ENCODE measurements at places on chromosomes 2 and 18.

DNA sequence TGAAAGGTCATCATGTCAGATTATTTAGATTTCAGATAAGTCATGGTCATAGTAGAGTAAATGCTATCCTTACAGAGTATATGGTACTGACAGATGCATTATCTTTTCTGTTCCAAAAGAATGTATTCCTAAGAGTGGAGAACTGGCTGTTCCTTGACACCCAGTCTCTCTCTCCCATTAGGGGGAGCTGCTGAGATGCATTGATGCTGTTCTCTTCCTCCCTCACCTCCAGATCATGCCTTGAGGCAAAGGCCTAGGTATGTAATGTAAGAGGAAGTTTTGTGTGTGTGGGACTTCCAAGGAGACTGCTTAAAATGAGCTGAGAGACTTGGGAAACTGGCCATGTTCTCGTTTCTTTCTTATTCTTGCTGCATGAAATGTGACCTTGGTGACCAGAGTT lies 979.5 kb upstream of the CELF4 start:
- DNase-seq, result no peak

- no peak for DNase-seq
Measured at GRCh38 chr2:30287857-30288513, 56.7 kb downstream of the LBH start.

DNA sequence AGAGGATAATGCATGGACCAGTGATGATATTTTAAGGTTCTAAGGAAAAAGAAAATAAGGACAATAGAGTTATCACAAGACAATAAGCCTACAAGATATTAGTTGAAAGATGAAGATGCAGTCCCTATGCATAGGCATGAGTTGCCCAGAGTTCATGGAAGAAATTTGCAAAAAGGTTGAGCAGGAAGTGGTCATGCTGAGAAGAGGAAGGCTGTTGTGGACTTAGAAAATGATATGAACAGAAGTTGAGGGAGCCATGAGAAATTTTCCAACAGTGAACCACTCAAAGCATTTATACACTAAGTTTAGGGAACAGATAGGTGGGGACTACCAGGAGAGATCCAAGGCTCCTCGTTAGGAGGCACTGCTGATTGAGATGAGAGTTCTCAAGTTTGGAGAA lies 3.5 kb downstream of the OSBPL6 start:
- no peak for DNase-seq

GRCh38 chr18:23547306-23547705 lies 39.0 kb downstream of the NPC1 start:
- DNase-seq, result no peak

- DNase-seq, result no peak
Measured at GRCh38 chr2:157192445-157193423, 64.8 kb upstream of the GALNT5 start.

- no peak for DNase-seq
Measured at GRCh38 chr2:197969391-197969893, 165.0 kb downstream of the PLCL1 start.

- DNase-seq, result no peak
Measured at GRCh38 chr2:223563462-223563861, 38.7 kb downstream of the SCG2 start.

GRCh38 chr2:195009202-195009601 lies 647.8 kb upstream of the SLC39A10 start:
- no peak for DNase-seq

- DNase-seq, result no peak
Measured at GRCh38 chr2:148179724-148180123, 158.8 kb downstream of the MBD5 start.

- no peak for DNase-seq
Measured at GRCh38 chr2:231489990-231490389, 25.7 kb upstream of the NCL start.

DNA sequence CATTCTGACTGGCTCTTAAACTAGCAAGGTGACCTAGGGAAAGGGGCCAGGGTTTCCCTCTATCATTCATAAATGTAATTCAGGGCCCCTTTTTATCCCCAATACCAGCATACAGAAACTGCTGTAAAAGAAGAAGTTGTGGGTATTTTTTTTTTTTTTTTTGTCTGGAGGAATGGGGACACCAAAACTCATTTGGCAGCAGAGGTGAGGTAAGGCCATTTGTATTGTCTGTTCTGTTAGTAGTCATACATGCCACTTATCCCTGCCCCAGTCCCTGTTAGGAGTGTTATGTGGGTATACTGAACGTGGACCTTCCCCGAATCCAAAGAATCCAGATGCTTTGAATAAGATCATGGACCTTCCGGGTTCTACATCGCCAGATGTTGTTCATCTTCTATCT lies 1.7 kb downstream of the SEPTIN2 start:
- peak; percentile 23 for DNase-seq

DNA sequence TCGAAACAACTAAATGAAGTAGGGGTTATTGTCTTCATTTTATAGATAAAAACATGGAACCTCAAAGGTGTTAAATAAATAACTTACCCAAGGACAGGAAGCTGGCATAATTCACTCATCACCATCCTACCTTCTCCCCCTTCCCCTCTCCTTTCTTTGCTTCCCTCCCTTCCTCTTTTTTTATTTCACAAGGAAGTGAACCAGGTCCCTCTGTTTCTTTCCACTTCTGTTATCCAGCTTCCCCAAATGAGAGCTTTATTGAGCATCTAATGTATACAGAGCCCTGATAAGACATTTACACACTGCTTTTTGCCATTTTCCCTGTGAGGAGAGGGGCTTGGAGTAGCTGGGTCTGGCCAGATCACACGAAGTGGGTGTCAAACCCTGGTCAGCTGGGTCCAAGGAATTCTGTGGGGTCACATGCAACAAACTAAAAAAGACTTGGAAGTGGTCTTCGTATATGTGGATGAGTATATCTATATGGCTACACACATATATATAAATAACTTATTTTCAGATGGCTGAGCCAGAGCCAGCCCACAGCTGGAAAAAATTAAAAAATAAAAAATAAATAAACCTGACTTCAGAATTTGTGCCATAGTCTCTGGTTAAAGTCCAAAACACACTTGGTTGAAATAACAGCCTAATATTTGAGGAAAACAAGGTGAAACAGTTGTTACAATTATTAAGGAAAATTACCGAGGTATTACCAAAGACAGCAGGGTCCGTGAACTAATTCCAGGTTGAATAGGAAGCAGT lies 49.3 kb upstream of the FOSL2 start:
- peak; percentile 6 for DNase-seq

GRCh38 chr2:55010149-55010591 lies 40.1 kb downstream of the RTN4 start:
- DNase-seq, result peak; percentile 37

GRCh38 chr2:95037384-95037839 lies 11.9 kb downstream of the MAL start:
- no peak for DNase-seq

GRCh38 chr18:2258954-2259353 lies 312.4 kb downstream of the METTL4 start:
- DNase-seq, result no peak

DNA sequence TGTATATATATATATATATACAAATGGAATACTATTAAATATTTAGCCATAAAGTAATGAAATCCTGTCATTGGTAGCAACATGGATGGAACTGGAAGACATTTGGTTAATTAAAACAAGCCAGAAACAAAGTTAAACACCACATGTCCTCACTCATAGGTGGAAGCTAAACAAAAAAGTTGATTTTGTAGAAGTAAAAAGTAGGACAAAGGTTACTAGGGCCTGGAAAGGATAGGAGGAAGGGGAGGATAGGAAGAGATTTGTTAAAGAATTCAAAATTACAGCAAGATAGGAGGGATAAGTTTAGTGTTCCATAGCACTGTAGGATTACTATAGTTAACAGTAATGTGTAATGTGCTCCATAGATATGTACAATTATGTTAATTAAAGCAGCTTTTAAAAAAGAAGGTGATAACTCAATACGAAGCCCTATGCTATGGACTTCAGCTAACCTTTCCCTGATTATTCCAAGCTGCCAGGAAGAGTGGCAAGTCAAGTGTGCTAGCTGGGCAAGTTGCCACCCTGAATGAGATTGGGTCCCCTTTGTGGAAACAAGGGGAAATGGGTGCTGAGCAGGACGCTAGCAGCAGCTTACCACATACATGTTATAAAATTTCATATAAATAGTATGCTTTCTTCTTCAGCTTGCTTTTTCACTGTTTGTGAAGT lies 12.3 kb downstream of the MERTK start:
- DNase-seq, result no peak

DNA sequence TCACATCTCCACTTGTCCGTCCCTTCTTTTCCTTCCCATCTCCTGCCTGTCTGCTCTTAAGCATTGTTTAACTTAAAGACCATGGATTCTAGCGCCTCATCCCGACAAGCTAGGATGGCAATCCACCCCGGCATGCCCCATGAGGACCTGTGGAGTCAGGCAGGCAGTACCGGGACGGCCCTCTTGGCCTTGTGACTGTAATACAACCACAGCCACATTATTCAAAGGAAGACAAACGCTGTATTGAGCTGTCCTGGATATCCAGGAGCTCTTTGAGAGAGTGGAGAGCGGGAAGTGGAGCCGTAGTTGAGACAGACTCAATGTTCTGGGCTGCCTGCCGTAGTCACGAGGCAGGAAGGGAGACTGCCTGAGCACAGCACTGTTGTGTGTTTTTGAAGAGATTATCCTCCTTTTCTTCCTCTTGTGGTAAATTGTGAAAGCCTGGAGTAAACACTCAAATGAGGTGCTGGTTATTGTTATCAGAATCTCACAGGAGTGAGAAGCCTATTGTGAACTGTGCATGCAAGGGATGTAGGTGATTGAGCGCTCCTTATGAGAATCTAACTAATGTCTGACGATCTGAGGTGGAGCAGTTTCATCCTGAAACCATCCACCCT lies 929.8 kb upstream of the CNTNAP5 start:
- DNase-seq, result no peak

DNA sequence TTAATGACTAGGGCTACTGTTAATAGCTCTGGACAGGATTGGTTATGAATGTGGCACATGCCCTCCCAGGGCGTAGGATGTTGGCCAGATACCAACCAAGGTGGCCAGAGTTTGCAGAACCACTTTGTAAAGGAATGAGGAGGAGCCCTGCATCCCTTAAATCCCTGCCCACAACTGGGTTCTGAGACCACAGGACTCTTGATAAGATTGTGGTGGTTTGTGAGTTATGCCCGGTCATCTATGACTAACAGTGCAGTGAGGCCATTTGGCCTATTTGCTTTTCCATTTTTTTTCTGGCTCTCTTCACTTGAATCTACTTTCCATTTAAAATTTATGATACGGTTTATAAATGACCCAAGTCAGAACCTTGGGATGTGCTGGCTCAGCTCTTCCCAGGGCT lies 294.5 kb downstream of the PRKCE start:
- DNase-seq, result no peak

- no peak for DNase-seq
Measured at GRCh38 chr2:106140113-106140512, 54.0 kb downstream of the UXS1 start.

DNA sequence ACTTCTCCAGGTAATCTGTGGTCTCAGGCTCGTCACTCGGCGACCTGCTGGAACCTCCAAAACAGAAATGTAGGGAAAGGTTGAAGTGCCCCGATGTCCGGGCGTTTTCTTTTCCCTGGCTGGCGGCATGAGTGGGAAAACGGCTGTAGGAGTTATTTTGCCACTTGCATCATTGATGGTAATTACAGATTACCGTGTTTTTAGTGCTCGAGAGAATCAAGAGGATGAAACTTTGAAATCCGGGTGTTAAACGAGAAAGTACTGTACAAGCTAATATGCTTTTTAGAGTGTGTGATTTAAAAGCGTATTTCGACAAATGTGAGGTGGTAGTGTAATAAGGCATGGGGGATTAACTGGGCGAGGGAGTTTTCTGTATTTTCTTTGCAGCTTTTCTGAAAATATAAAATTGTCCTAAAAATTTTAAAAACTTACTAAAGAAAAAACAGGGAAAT lies 819 bp downstream of the GRHL1 start:
- no peak for DNase-seq

GRCh38 chr2:47651296-47651695 lies 131.6 kb upstream of the MSH6 start:
- DNase-seq, result no peak

DNA sequence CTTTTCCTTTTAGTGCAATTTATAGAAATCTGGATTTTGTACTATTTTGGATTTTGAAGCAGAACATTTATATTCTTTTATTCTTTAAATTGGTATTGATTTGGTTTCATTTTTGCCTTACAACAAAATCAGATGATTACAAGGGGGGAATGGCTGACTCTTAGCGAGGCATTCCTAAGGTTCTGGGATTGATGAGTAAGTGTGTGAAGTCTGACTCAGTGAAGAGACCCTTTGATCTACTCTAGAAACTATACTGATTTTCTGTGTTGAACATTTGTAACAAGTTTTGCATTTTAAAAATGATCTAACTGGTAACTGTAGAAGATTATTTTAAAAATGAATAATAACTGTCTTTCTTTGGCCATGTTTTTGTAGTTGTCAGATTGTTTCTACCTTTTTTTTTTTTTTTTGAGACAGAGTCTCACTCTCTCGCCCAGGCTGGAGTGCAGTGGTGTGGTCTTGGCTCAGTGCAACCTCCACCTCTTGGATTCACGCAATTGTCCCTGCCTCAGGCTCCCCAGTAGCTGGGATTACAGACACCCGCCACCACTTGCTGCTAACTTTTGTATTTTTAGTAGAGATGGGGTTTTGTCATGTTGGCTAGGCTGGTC lies 48.7 kb downstream of the TTC39C start:
- no peak for DNase-seq

DNA sequence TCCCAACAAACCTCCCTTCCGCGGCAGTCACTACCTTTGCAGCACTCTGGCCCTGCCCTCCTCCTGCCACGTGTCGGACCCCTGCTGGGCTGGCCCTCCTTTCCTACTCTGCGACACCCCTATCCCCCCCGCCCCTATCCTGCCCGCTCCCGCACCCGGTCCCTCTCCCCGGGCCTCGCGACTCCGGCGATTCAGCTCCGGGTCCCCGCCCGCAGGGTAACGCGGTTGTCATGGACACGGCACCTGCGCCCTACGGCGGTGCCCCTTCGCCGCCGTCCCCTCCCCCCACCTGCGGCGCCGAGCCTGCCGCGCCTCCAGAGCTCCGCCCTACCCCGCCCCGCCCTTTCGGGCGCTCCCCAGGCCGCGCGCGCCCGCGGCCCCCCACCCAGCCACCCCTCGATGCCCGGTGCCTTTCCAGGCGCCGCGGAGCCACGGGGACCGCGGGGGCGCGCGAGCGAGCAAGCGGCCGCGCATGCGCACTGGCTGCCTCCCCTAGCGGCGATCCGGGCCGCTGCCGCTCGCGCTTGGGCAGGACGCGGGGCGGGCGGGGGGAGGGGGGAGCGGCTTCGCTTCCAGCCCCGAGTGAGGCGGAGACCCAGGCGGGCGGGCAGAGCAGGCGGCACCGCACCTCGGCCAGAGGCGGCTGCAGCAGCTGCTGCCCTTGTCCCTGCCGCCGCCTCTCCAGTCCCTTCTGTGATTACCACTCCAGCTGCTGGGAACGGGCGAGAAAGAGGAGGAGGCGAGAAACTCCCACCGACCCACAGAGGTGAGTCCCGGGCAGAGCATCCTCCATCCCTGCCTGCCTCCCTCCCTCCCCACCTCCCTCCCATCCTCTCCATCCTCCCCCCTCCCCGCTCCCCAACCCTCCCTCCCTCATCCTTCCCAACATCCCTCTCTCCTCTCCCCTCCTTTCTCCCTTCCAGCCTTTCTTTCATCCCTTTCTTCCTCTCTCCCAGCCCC lies at the start of gene CTNNA2:
Gene CTNNA2, plus strand, starts transcription at position 610 of the 960 bp plus-strand sequence.
- DNase-seq, result no peak

Data from GF-D8 (cell line).